ENCODE measurements at places on chromosomes 11 and 22.

DNA sequence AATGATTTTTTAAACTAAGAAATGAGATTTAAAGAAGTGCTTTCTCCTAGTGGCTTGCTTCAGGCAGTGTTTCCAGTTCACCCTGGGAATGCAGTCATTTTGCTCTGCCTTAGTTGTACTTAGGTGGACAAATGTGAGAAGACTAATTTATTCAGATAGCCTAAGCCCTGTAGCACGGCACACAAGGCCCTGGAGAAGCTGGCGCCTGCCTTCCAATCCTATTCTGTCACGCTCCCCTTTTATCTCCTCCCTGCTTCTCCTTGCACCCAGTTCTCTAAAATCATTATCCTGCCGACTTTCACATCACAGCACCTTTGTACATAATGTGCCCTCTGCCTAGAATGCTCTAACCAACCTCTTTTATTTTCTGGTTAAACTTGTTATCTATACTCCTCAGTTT lies 64.0 kb downstream of the PPME1 start:
- no peak for DNase-seq

DNA sequence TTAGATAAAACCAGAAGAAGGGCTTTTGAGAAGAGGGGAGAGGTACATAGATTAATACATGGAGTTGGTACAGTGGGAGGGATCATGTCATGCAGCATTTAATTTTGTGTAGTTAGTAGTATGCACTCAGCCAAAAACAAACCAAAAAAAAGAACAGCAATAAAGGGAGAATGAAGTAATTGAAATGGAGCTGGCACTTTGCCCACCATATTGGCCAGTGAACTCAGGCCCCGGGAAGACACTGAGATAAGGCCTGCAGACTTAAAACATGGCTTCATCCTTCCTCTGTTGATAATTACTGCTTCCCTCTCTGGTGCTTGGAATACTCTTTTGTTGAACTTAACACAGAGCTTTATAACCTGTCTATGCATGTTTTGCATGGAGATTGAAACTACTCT lies 3.1 kb downstream of the PANX1 start:
- peak; percentile 67 for DNase-seq

- no peak for DNase-seq
Observed at GRCh38 chr11:75541193-75542087, 15.7 kb upstream of the GDPD5 start.

DNA sequence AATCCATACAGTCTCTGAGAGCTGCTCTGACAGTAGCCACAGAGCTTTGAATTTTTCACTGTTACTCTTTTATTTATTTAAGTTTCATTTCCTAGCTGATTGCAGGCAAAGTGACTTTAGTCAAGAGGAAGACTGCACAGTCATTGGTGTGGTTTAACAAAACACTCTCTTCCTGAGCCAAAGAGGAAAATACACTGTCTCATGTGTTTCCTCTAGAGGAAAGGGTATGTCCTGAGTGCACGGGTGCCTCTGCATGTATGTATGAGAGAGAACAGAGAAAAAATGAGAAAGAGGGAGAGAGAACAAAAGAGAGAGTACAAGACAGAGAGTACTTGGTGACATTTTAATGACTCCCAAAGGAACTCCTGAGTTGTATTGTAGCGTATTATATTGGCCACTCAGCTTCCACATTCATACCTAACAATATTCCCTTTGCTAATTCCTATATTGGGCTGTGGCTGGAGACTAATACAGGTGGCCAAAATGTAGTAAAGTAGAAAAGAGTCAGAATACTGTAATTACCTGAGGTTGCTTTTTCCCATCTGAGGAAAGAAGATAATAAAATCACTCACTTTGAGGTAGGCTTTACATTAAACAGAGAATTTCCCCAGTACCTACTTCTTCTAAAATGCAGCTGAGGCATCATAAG lies at the start of gene OR4D9:
TSS of gene OR4D9 (plus strand) at position 599 of the 649 bp plus-strand sequence. CDS start 3,374 bp downstream, outside the sequence.
- DNase-seq = peak; percentile 70

GRCh38 chr22:50186181-50186714 lies 535 bp downstream of the TRABD start:
- DNase-seq = no peak

GRCh38 chr22:29912141-29912540 lies 29.2 kb downstream of the MTMR3 start:
- no peak for DNase-seq
